Myocyte (in vitro differentiated cells): ENCODE measurements at places on chromosomes 5 and 9. TPM values are rescaled to one million over a fixed set of nuclear protein-coding genes. Genes with fewer than 3 reads are reported as not detected.

C7 gene
- 3.6 and 25.8 TPM in 2 replicates for total RNA-seq

OMD gene
- total RNA-seq: not detected in 2 replicates

PTGS1 gene
- total RNA-seq: 9.6 and 14.0 TPM in 2 replicates

SQSTM1 gene
- total RNA-seq: 551 and 593 TPM in 2 replicates

FBN2 gene
- 3.9 and 4.2 TPM in 2 replicates for total RNA-seq

C5orf58 gene
- not detected in 2 replicates for total RNA-seq

PCDHGA6 gene
- 0.88 and 1.8 TPM in 2 replicates for total RNA-seq

ANKRD18B gene
- total RNA-seq: 11.7 and 15.1 TPM in 2 replicates

CER1 gene
- not detected in 2 replicates for total RNA-seq

KIAA0825 gene
- 2.9 and 3.4 TPM in 2 replicates for total RNA-seq

SPINK13 gene
- total RNA-seq: not detected in 2 replicates

CARTPT gene
- total RNA-seq: not detected in 2 replicates

DEPDC1B gene
- total RNA-seq: 0.68 and 0.99 TPM in 2 replicates

ECSCR gene
- not detected in 2 replicates for total RNA-seq

PPP3R2 gene
- total RNA-seq: not detected in 2 replicates

ARHGEF37 gene
- total RNA-seq: 3.1 and 8.3 TPM in 2 replicates

SLC6A7 gene
- 0.10 TPM in 1 of 2 replicates, not detected in the other for total RNA-seq

OR13F1 gene
- not detected in 2 replicates for total RNA-seq

LMX1B gene
- total RNA-seq: not detected in 2 replicates

NMRK1 gene
- total RNA-seq: 39.0 and 42.6 TPM in 2 replicates

SYNPO gene
- 7.8 and 8.1 TPM in 2 replicates for total RNA-seq

BTNL8 gene
- not detected in 2 replicates for total RNA-seq

CDH6 gene
- not detected in 2 replicates for total RNA-seq

RASGRF2 gene
- total RNA-seq: 0.05 TPM in 1 of 2 replicates, not detected in the other

ZMYND19 gene
- 28.3 and 29.6 TPM in 2 replicates for total RNA-seq
